K562 (cell line): ENCODE measurements at places on chromosomes 12 and 14. TPM values are rescaled to one million over a fixed set of nuclear protein-coding genes. Genes with fewer than 3 reads are reported as not detected.

DNA sequence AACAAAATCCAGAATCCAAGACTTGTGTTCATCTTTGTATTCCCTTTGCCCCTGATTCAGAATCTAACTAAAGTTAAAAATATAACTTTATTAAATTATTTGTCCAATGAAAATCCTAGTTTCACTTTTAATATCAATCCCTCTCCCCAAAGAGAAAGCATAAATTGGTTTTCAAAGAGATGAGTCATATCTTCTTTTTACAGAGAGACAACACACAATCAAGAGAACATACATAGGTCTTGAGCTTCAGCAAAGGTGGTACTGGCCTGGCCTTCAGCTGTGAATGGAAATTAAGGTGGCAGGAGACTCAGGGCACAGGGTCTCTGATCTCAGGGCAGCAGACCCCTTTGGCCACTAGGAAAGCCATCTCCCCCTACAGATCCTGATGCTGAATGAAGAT lies 4.3 kb upstream of the ASCL1 start:
- no peak for DNase-seq

DNA sequence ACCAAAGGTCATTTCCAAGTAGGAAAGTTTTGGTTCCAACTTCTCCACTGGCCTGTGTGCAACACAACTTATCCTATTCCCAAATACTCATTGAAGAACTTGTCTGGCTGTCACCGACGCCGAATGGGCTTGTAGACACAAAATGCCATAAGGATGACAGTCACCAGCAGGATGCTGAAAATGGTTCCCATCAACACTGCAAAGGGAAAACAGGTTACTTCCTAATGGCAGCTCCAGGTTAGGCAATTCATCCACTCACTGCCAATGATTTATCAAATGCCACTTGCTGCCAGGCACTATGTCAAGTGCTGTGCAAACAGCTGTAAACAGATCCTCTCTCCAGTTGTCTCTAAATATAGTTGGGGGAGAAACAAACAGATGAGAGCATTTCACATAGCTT lies 6.1 kb downstream of the C12orf76 start:
- no peak for DNase-seq

GRCh38 chr12:130601327-130601726 lies 114.8 kb downstream of the RIMBP2 start:
- no peak for DNase-seq

The MTA1 gene
- total RNA-seq: 107 and 118 TPM in 2 replicates

GRCh38 chr12:12901158-12901791 lies 9.9 kb downstream of the GPRC5A start:
- no peak for DNase-seq

DNA sequence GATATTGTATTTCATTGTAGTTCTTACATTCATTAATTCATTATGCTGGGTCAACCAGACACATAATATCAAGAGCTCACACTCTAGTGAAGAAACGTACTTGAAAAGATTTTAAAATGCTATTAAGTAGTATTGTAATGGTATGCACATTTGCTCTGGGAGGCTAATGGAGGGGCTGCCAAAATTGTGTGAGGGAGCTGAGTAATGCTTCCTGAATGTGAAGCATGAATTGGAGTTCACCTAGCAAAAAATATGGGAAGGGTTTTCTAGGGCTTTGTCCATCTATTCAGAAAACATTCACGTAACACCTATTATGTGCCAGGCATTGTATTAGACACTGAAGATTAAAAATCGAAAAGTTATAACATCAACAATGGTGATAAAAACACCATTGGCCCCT lies 403.8 kb upstream of the PDE3A start:
- DNase-seq: no peak

- DNase-seq: no peak
These were observed 47.8 kb upstream of the FBRSL1 start for GRCh38 chr12:132441871-132442863.

The RTN1 gene
- not detected in 2 replicates for total RNA-seq

The KERA gene
- not detected in 2 replicates for total RNA-seq

The PCED1B gene
- 7.2 and 7.4 TPM in 2 replicates for total RNA-seq
